ENCODE measurements at places on chromosomes 2 and 18. TPM values are rescaled to one million over a fixed set of nuclear protein-coding genes. Genes with fewer than 3 reads are reported as not detected.

The PCBP1 gene
- polyA plus RNA-seq: 139 TPM

- DNase-seq: no peak
These were observed 249.4 kb upstream of the FAM98A start for GRCh38 chr2:33848486-33848885.

DNA sequence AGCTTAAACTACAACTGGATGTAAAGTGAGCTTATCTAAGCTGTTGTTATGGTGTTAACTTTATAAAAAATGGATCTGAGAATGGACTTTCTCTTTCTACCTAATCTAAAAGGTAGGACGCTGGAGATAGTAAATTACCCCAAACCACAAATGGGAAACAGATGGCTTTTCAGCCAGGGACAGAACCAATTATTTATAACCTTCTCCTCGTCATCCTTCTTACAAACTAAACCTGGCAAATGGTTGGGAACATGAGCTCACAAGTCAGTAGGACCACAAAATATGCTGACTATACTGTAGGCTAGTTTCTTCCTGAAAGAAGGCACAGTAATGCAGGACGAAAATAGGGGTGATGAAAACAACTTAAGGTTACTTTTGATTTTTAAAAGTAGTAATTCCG, 32.7 kb upstream of the ZDBF2 start:
- no peak for DNase-seq

DNA sequence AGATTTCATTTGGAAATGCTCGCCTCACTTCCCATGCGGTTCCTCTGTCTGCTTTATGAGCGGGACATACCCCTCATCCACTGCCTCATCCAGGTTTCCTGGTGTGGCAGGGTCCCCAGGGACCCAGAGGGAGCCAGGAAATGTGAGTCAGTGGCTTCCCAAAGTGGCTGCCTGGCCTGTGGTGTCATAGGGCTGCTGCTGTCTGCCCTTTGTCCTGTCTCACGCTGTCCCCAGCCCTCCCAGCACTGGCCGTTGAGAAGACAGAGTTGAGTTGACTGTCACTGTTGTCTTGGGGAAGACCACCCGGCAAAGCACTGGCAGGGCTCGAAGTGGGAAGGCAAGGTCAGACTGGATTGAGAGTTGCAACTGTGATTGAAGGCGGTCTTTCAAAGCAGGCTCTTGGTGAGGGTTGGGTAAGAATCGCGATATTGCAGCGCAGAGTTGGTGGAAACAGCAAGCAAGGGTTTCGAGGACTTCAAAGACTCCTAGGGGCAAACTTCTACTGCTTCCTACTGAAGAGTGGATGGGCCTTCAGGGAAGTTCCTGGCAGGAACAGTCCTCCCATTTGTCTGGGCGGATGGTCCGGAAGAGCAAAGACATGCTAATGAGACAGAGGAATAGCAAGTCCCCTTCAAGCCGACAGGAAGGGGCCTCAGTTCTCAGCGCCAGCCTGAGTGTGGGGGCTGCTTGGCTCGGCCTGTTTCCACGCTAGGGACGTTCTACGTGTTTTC, 33.9 kb downstream of the RAB31 start:
- DNase-seq: no peak

GRCh38 chr2:222176890-222177289, 121.9 kb downstream of the PAX3 start:
- DNase-seq: no peak

The EMILIN1 gene
- polyA plus RNA-seq: 0.64 TPM

GRCh38 chr2:8609357-8609811, 72.5 kb upstream of the ID2 start:
- no peak for DNase-seq

DNA sequence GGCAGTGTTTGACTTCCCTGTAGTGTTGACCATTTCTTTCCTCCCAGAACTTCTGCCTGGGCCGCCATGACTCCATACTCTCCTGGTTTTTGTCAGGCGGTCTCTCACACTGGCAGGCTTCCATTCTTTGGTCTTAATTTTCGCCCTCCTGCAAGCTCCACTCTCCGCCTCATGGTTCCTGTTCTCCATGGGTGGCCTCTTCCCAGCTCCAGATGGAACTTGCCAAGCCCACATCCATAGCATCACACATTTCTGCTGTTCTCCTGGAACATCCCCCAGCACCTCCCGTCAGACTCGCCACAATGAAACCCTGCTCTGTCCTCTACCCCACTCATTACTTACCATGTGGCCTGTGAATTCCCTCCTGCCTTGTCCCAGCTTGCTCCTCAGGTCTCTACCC, 896 bp upstream of the AFF3 start:
- DNase-seq: no peak

The MRPL44 gene
- polyA plus RNA-seq: 36.6 TPM
